Stimulated activated CD4-positive, alpha-beta T cell treated with anti-CD3 and anti-CD28 coated beads, Interleukin-1b, Interleukin-23, amount 100 ng/mL, for 24 hours (primary cell): ENCODE measurements at places on chromosomes 6 and 20.

DNA sequence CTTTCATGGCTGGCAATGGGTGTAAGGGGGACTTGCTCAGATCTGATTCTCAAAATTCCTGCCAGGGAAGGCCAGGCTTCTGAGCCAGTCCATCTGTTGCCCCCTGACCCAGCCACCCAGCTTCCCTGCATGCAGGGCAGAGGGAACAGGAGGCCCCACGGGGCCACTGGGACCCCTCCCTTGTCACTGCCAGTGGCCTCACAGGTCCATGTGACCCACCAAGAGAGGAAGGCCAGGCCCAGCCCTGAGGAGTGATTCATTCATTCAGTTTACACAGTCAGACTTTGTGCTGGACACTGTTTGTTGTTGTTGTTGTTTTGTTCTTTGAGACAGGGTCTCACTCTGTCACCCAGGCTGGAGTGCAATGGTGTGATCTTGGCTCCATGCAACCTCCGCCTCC lies 39.5 kb downstream of the UBE2V1 start:
- DNase-seq, result no peak

GRCh38 chr20:1877609-1878200 lies 17.5 kb upstream of the SIRPA start:
- DNase-seq, result no peak

DNA sequence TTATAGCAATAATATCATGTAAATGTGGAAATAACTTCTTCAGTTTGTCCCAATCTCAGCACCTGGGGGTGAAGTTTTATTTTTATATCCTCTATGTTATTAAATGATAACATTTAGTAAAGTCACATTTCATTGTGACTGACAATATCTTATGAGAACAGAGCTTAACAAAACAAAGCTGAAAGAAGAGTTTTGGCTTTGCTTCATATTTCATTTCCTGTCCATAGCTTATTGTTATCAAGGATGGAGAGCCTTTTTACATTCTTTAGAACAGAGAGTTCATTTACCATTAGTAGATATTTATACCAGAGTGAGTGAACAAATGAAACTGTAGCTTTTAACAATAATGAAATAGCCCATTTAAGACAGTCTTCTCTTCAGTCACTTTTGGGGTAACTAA lies 231.9 kb upstream of the SGK1 start:
- DNase-seq, result no peak

- no peak for DNase-seq
Observed at GRCh38 chr6:125742464-125743120, 6.8 kb upstream of the HEY2 start.

DNA sequence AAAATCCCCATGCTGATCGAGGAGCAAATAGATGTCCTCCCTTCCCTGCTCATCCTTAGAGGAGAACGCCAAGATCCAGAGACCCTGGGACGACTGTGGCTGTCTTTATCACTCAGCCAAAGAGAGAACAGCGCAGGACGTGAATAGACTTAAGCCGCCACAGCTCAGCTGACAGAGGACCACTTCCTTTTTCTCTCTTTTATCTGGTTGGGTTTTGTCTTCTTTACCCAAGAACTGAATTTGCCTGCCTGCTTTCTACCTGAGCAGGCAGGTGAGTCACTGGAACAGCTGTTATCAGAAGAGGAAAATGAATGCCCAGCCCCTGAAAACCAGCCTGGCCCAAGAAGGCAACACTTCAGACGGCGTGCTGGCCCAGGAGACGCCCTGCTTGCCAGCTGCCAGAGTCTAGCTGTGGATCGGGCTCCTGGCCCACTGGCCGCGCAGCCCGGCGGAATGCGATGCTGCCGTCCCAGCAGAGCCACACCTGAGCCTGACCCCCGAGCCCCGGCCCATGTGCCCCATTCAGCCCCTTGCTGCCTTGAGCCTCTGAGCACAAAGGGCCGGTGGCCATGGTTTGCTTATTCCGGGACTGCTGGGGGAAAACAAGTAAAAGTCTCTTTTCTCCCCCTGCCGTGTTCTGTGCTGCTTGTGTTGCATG lies 82.1 kb downstream of the TCP11 start:
- DNase-seq, result no peak

DNA sequence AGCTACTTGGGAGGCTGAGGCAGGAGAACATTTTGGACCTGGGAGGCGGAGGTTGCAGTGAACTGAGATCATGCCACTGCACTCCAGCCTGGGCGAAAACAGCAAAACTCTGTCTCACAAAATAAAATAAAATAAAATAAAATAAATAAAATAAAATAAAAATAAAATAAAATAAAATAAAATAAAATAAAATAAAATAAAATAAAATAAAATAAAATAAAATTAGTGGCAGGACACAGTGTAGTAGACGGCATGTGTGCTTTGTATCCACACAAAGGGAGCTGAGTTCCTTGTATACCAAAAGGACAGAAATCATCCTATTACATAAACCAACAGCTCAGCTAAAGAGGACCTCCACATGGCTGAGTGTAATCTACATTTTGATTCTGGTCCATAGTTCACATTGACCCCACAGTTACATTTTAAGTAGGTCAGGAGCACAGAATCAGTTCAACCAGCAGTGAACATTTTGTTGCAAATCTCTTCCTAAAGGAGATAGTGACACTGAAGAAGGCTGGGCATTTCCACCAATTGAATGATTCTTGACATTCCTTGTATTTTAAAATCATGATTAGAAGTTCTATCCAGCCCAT lies 91.7 kb upstream of the MAP7 start:
- DNase-seq, result no peak

- DNase-seq, result no peak
Observed at GRCh38 chr20:38152175-38152620, 12.9 kb downstream of the TGM2 start.
